Astrocyte of the cerebellum (primary cell): ENCODE measurements at places on chromosomes 12 and 14.

GRCh38 chr12:112159146-112159541, 33.8 kb downstream of the TRAFD1 start:
- DNase-seq, result no peak

GRCh38 chr14:54173802-54174201, 217.2 kb upstream of the BMP4 start:
- no peak for DNase-seq

DNA sequence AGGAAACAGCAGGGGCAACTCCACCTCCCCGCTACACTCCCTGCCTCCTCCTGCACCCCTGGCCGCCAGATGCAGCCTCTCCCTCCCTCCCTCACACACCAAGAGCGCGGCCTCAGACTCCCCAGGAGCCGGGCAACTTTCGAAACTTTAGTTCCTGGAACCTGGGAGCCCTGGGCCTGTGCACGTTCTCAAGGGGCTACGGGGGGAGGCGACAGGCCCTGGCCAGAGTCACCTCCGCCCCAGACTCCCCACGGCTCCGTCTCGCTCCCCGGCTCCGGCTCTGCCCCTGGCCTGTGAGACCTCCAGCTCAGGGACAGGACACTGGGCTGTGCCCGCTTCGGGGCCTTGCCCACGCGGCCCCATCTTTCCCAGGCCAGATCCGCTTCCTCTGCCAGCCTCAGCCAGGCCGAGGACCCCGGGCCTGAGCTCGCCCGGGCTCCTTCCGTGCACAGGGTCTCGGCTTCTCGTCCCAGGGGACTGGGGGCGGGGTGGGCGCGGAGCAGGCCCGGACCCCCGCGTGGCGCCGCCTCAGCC, 5.5 kb downstream of the AMN start:
- no peak for DNase-seq

DNA sequence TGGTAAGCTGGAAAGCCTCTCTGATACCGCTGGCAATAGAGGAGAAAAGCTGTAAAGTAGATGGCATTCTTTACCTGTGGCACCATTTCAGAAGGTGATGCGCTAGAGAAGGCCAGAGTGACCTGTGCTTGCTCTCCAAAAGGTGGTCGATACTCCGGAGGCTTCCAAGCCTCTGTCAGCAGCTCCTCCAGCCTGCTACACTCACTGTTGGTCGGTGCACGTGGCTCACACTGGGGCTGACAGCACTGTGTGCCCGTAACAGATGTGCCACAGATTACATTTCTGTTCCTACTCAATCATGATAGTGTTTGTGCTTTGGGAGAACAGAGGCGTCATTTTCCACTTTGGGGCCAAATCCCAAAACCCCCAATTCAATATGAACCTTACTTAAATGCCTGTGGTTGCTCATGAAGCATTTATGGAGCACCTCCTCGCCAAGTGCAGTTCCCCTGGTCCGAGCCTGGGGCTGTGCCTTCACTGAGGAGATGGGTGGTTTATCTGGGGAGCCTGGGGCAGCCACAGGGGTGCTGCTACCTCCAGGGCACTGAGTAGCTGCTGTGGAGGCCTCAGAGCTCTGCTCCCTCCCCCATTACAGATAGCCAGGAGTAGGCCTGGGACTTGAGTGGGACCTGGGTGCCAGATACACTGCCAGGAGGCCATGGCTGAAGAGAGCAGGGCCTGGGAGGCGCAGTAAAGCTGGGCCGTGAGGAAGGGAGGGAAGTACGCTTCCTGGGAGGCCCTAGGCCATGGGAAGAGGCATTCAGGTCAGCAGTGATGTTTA, 26.8 kb downstream of the CCNK start:
- DNase-seq, result no peak

DNA sequence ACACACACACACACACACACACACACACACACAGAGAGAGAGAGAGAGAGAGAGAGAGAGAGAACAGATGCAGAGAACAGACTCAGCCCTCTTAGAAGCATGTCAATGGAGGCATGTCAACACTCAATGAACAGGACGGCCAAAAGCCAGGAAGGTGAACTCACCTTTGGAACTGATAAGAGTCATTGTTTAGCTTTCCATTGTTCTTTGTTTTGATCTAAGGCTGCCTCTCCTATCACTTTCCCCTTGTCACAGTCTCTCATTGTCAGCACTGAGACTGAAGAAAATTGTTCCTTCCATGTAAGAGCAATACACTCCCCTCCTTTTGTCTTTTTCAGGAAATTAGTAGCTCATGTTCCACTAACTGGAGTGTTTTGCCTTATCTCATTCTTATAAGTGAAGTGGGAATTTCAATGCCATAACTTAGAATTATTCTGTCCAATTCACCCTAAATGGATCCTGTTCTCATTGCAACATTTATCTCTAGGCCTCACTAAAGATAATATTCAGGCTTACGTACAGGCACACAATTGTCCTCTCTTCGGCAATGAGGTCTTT, 218.0 kb downstream of the DUSP6 start:
- DNase-seq, result no peak

DNA sequence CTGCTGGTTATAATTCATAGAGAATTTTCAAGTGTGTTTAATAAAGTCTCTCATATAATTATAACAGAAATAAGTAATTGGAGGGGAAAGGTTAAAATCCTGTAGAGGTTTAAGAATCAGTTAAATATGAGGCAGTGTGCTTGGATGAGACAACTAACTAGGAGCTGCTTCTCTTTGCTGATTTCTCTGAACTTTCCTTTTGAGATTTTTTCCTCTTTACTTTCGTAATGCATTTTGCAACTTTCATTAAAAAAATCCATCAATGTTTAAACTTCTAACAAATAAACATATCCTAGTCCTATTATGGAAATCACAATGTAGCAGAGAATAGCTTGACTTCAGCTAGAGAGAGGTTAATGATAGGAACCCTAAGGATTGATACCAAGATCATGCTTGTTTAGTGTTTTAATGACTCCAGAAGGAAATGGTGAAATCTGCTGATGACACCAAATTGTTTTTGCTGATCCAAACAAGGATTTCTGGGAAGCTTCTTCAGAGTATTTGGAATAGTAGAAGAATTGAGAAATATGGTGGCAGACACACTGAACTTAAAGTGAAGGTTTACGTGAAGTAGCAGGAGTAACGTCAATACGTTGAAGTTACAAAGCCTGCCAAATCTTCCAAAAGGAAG, 122.6 kb downstream of the RAD51B start:
- no peak for DNase-seq

DNA sequence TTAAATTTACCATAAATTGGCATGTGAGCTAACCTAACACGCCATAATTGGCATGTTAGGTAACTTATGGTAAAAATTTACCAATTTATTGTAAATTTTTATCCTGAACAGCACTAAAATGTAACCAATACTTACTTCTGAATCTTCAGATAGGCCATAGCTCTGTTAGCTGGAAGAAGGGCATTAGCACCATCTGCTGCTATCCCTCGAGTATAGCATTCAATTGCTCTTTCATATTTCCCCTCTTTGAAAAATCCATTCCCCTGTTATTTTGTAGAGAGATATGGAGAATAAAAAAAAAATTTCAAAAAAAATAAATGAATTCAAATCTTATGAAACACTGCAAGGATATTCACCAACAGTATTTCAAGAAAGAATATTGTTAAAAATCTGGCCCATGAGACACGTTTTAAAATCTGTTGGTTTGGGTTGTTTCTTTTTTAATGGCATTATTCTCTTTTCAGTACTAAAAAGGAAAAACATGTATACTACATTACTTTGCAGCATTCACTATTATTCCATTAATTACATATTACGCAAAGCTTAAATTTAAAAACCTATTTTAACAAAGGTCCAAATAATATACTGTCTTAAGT, 19.1 kb downstream of the RPAP3 start:
- DNase-seq, result peak; percentile 29

DNA sequence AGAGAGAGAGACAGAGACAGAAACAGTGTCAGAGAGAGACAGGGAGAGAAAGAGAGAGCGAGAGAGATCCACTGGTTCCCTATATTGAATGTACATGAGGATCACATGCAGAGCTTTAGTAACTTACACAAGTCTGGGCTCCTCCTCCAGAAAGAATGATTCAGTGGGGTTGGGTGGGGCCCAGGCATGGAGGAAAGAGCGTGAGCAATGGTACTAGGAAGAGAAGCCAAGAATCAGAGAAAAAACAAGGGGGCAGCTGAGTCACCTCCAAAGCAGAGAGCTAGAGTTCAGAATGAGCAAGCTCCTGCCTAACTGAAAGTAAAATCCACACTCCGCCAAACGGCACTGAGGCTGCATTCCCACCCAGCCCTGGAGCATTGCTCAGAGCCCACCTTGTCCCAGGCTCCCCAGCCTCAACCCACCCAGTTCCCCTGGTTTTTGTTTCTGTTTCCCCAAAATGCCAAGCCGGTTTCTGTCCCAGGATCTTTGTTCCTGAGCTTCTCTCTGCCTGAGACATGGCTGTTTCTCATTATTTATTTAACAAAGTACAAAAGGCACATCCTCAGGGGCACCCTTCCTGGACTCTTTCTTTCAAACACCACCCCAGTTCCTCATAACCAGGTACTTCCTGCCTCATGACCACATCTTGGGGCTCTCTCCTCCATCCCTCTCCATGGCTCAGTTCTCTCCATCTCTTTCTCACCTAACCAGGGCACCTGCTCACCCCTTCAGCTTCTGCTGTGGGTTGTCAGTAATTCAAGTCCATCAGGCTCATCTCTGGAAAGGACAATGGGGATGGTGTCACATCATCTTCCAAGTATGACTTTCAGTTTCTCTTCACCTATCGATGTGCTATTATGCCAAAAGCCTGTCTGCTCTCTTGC, 670.3 kb upstream of the TBX3 start:
- DNase-seq, result peak; percentile 92
